ENCODE measurements at places on chromosomes 2 and 18.

DNA sequence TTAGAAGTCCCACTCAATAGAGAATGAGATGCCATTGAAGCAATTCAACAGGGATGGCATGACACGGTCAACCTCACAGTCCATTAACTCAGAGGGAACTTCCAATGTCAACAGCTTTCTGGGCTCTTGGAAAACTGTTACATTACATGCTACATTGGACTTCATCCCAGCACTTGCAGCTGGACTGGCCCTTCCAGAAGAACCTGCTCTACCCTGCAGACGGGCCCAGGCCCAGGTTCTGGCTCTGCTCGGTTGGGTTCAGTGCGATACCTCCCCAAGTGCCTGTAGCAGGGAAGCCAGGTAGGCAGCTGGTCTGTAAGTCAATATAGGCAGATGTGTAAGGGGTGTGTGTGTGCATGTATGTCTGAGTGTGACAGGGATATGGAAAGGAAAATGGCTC, 12.9 kb downstream of the LAMA1 start:
- no peak for DNase-seq

DNA sequence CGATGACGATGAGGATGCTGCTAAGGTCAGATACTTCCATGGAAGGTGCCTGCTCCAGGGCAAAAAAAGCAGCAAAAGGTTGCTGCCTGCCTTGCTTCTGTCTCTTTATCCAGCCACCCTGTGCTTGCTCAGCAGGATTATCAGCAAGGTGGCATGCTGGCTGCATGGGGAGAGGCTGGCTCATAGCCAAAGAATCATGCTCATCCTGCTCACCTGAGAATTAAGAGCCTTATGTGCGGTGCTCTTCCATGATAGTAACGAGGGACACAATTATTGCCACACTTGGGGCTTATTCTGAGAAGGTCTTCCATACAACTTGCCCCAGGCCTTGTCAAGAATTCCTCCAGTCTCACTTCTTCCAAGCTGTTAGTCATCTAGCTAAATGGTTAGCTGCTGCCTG, 60.4 kb upstream of the SEC11C start:
- no peak for DNase-seq

- DNase-seq = no peak
These were observed 86.9 kb upstream of the EML6 start for GRCh38 chr2:54636415-54637139.

GRCh38 chr2:56008661-56009431, 85.3 kb upstream of the EFEMP1 start:
- DNase-seq = no peak

DNA sequence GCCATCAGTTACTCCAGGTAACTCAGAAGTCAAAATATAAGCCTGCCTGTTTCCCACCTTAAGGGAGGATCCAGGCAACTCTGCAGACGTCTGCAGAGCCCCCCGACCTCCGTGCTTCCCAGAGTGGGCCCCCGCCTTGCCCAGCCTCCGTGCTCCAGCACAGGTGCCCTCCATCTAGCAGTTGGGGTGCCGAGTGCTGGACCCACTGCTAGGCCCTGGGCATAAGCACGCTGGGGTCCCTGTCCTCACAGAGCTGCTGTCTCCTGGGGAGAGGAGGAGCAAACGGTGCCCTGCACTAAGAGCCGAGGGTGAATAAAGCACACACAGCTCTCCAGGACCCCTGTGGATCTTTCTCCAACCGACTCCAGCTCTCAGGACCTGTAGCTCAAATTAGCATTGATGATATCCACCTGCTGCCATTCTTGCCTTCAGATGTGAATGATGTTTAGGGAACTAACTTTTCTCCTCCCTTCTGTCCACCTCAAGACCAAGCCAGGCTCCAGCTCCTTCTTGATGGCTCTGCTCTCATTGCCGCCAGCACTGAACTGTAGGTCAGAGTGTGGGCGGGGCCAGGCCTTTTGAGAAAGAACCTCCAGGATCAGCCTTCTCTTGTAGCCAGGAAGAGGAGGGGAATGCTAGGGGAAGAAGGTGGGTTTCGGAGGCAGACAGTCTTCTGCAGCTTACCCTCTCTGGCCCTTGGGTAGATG, 121.2 kb downstream of the SMAD7 start:
- DNase-seq = no peak

DNA sequence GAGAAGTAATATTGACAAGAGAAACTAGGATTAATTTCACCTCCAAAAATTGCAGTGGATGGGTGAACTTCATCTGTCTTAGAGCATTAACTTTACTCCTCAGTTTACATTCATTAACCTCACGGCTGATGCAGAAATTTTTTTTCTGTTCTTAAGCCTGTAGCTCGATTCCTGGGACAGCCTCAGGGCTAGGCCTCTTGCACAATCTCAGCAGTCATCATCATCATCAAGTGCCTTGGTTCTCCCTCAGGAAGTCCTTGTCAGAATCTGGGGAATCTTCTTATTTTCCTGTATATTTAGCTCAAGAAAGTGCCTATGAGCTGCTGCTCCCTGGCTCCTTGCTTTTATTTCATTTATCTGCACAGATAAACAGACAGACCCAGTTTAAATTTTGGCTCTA, 1272.2 kb upstream of the LRRTM1 start:
- DNase-seq = no peak

DNA sequence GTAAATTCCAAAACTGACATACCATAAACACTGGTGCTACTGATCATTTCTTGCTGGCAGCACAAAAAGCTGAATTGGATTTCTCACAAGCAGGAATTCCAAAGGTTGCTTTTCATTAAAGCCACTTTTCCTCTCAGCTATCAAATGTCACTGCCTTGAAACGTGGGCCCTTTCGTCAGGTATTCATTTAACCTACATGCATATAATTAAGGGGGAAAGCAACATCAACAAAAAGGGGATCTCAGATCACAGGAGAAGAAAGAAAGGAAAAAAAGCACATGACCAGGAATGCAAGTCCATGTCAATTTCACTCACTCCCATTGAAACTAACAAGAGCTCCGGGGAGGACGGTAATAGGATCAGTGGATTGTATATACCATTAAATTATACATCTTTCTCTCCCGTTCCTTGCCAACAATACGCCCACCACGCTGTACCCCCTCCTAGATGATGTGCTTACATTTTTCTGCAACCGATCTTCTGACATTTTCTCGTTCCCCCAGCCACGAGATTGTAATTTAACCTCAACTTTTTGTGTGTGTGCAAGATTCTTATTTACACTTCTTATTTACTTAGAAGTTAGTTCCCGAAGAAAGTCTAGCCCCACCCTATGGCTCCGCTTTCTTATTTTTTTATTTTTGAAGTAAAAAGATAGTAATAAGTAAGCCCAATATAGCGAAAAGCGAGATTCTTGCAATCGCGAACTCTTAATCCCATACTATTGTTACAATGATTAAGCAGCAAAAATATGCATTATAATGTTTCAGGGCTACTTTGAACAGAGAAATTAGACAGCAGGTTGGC, 725 bp downstream of the FIGN start:
- DNase-seq = no peak

DNA sequence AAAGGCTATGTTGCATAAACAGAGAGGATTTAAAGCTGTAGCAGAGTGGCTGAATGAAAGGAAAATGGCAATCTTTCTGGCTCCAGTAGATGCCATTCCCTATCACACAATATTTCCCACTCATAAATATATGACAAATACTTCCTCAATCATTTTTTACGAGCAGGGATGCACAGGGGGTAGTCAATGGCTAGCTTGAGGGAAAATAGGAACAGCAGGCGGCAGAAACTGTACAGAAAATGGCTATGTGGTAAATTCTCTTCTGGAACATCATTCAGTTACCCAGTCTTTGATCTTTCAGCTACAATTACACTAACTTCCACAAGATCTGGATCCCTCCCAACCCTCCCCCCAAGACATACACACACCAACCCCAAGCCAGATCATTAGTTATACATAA, 127.2 kb downstream of the OLA1 start:
- DNase-seq = no peak

GRCh38 chr18:48326901-48327675, 82.1 kb downstream of the ZBTB7C start:
- DNase-seq = no peak

- no peak for DNase-seq
These were observed 114.8 kb upstream of the SLC38A11 start for GRCh38 chr2:165070076-165070475.

DNA sequence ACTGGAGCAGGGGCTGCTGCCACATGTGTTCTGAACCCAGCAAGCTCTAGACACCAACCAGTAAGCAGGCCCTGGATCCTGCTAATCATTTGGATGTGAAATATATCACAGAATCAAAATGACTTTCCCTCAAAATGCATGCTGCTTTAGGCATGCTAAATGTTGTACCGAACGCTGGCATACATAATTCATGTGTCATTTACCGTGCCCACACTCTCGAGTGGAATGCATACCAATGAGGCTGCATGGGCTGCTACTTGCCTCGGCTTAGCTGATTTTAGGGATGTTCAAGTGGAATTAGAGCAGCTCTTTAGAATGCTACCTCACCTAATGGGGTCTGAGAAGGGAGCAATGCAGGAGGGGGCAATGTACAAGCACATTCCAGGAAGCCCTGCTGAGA, 509.6 kb upstream of the RAB6C start:
- DNase-seq = no peak

DNA sequence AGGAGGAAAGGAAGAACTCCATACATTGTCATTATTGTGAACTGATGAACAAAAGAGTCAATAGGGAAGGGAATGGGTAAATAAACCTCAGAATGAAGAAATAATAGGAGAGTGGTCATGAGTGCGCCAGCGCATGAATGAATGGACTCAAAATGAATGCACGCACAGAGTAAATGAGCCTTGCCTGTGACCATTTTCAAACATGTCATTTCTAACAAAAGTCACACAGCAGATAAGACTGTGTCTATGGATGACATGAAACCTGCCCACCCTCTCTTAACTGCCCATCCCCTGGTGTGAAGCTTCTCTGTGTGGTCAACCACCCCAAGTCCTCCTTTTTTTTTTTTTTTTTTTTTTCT, 121.1 kb upstream of the TEX51 start:
- peak; percentile 29 for DNase-seq

- DNase-seq = no peak
These were observed 170.9 kb upstream of the PXDN start for GRCh38 chr2:1915196-1915595.

GRCh38 chr2:230226051-230226551, 565 bp downstream of the SP140 start:
- no peak for DNase-seq

- DNase-seq = no peak
These were observed 168.9 kb upstream of the SERPINE2 start for GRCh38 chr2:224208007-224208406.

- DNase-seq = no peak
These were observed 210.6 kb downstream of the TFCP2L1 start for GRCh38 chr2:121074293-121074932.

DNA sequence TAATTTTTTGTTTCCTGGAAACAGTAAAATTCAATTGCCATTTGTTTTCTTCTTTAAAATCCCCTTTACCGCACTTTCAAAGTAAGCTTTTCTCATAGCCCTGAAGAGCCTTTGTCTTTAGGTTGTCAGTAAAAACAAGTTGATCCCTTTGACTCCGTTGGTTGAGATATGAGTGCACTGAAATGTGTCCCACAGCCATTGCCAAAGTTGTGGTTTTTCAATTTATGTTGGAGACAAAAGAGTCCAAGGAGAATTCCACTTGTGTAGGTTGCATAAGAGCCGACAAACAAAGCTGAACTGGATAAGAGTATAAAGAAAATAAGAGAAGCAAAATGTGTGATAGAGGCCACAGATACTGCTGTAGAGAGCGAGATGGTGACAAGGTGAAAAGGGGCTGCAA, 26.1 kb upstream of the HNMT start:
- no peak for DNase-seq

- no peak for DNase-seq
These were observed 12.7 kb upstream of the FZD5 start for GRCh38 chr2:207782238-207783030.

GRCh38 chr18:2642771-2643170, 12.8 kb upstream of the SMCHD1 start:
- no peak for DNase-seq

DNA sequence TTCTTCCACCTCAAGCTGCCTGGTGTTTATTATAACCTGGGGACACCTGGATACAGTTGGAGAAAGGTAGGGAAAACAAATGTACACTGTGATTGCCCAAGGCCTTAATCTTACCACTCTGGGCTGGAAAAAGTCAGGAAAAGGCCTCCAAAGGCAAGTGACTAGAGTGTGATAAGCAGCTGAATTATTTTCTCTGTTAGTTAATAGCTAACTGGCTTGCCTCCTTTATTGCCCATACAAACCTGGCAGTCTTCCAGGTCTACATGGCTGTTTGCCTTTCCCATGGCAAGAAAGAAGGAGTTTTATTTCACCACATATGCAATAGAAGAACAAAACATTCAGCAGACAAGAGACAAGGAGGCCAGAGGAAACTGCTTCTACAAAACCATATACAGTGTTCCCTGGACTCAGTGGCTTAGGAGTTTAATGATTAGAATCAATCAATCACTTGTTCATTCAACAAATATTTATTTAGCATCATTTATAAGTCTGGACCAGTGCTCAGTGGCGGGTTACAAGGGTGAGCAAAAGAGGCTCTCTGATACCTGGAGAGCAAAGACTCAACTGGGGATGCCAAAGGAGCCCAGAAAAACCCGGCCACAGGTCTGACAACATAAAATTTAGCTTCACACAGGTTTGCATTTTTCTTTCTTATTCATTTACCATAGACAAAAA, 27.5 kb upstream of the SUCLG1 start:
- no peak for DNase-seq

- DNase-seq = no peak
These were observed 92.6 kb downstream of the LDLRAD4 start for GRCh38 chr18:13311193-13311592.

GRCh38 chr2:217252181-217252580, 392.3 kb upstream of the TNP1 start:
- no peak for DNase-seq

DNA sequence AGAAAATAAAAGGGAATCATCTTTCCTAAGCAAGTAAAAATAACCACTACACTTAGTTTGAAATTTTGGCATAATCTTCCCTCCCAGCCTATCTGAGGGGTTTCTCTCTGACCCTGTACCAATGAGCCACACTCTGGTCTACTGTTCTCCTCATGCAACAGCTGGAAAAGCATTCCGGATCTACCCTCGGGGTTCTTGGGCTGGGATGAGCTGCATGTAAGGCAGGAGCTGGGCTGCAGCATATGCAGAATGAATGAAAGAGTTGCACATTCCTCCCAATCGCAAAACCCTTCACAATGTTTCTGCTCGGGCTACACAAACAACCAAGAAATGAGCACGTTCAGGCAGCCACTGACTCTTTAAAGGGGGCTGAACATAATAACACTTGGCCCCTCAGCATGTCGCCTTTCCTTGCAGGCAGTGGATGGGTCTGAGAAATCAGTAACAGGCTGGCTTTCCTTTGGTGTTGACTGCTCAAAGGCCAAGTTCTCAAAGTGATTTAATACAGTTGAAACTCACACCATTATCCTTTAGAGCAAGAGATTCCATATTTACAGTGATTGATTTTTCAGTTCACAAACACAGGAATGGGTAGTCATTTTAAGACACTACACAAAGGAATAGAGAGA, 180.4 kb upstream of the ZFP36L2 start:
- DNase-seq = no peak

- DNase-seq = no peak
These were observed 121.1 kb downstream of the TANC1 start for GRCh38 chr2:159089543-159089942.
